ENCODE measurements at places on chromosomes 3 and 15.

- DNase-seq = no peak
These were observed 267.9 kb downstream of the BBX start for GRCh38 chr3:107790612-107791011.

GRCh38 chr3:127598841-127599570 lies 795 bp downstream of the MCM2 start:
- DNase-seq = no peak

DNA sequence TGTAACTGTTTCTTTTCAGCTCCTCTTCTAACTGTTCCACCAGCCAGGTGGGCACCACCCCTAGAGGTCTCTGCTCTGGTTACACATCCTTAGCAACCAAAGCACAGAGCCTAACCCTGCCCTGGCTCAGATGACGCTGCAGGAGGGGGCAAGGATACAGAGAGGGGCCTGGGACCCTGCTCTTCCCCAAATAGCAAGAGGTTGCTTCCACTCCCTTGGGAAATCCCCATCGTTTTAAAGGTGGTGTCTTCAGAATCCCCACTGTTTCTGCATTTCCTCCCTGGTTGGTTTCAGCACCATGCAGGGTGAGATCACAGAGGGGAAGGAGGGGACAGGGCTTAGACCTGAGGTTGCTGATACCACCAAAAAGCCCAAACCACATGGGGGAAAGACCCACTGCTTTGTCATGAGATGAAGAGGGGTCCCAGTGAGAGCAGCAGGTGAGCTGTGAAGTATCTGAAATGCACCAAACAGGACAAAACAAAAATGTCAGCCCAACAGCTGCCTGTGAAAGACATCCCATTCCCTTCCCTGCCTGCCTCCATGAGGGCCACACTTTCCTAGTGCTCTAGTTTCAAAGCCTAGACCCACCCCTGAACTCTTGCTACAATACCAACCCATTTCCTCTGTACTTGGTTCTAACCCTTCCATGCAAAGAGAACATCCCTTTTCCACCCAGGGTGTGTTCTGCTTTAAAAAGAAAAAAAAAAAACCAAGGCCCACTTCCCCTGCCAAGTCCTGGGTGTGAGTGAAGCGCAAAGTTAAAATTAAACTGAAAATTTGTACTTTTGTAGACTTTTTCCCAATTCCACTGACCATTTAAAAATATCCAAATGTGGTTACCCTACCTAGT lies 29.0 kb downstream of the ANP32A start:
- no peak for DNase-seq

- DNase-seq = no peak
These were observed 188.9 kb upstream of the SYNPR start for GRCh38 chr3:63089007-63089750.

GRCh38 chr3:123884203-123884831 lies at the start of gene MYLK:
MYLK (minus strand) TSS chr3:123884332; CDS start chr3:123793841, 90,491 bp downstream.
- no peak for DNase-seq

DNA sequence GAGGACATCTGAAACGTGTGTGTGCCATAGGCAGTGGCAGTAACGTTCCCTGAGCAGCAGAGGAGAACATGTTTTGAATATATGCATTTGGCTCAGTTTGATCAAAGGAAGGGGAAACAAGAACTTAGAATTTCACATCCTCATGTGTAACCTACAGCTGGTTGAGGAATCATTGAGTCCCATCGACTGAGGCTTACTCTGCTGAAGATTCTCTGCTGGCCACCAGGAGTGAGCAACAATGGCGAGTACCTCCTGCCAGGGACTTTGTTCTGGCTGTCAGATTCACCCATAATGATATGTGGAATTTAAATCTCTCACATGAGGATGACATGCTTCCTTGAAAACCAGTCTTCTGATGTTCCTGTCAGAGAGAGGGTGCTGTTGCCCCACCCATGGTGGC lies 21.3 kb downstream of the GORASP1 start:
- DNase-seq = no peak

DNA sequence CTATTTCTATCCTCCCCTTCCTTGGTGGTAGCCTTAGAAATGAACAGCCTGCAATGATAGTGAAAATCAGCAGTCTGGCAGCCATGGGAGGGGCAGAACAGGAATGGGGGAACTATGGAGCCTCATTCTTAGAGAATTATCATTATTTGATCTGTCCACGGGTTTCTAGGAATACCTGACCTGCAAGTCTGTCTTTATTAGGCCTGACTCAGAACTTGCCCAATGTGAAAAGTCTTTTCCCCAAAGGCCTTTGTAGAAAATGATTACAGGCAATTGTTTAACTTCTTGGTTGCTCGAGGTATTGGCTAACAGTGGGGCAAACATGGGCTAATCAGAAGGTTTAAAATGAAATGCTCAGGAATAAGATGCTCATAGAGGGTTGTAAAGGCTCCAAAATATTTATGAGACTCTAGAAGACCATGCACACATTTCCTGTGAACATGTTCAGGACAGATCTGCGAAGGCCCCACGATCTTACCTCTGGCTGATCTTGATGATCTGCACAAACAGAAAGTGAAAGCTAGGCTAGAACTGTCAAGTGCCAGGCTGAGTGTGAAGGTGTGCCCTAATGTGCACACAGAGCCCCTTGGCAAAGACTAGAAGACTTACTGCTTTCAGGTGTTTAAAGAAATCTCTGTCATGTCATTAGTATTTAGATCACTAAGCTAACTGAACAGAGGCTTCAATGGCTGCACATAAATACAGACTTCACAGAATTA lies 39.6 kb upstream of the LAMP3 start:
- DNase-seq = no peak

GRCh38 chr15:36960179-36960946 lies 140.0 kb downstream of the MEIS2 start:
- DNase-seq = no peak

GRCh38 chr15:35630532-35630931 lies 84.6 kb upstream of the DPH6 start:
- DNase-seq = no peak

GRCh38 chr3:195701042-195701915 lies 19.5 kb upstream of the MUC20 start:
- no peak for DNase-seq

DNA sequence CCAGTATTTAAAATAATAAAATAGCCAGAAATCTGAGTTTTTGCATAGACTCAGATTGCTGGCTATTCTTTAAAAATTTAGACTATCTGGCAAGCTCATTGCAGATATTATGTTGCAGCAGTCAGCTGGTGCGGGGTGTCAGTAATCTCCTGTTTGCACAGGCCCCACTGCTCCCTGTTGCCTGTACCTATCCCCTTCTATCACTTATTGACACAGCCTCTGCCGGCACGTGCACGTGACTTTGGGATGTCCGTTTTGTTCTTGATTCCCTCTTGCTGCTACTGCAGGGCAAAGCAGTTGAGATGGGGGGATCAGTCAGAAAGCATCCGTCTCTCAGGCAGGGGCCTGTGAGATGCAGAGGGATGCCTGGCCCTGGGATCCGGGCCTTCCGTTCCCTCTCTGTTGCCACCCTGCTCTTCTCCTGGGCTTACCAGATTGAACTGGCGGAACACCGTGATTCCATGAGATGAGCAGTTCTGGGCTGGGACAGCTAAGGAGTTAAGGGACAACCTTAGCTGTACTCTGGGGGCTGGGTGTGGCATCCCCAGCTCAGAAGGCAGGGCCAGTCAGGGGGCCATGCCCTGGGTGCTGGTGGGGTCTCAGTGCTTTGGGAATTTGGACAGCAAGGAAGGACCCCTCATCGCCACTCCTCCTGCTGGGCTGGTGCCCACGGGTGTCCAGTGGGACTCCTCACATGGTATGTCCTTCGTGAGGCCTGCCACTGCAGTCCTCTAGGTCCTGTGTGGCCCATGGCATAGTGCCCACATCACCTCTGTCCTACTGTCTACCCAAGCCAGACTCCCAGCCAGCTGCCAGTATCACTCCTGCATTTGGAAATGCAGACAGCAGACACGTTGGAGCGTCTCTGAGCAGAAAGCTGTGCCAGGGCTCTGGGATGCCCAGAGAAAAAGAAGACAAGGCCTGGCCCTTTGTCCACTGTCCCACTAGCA lies 11.8 kb downstream of the MRAS start:
- no peak for DNase-seq

DNA sequence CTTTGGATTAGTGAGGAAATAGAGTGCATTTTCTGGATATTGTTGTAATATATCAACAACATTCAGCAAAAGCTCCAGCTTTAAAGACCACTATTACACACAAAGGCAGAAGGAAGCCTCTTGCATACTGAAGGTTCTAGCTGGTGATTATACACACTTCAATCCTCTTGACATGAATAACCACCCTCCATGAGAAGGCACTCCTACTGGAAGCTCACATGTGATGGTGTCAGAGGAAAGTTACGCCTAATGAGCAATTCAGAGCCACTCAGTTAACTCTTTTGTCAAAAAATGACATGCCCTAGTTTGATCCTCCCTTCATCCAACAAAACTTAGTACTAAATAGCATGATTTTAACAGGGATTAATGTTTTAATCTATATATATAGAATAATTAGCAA lies 124.6 kb upstream of the LYSMD4 start:
- no peak for DNase-seq

- no peak for DNase-seq
These were observed 270.2 kb downstream of the ROBO1 start for GRCh38 chr3:79497447-79498111.

GRCh38 chr15:31223478-31224350 lies 102.9 kb upstream of the KLF13 start:
- DNase-seq = no peak

DNA sequence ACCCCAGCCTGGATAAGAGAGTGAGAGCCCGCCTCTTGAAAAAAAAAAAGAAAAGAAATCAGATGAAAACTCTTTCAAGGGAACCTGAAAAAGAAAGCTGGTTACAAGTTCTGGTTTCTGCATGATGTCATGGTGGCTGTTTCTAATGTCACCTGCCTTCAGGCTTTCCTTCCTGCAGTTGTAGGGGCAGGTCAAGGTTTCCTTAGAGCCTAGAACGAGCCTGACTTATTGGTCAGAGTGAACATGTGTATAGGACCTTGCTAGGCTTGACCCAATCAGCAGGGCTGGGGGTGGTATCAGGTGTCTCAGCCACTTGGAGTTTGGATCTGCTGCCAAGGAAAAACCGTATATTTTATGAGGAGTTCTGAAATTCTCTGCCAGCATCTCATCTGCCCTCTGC lies 3.8 kb downstream of the IVD start:
- no peak for DNase-seq

DNA sequence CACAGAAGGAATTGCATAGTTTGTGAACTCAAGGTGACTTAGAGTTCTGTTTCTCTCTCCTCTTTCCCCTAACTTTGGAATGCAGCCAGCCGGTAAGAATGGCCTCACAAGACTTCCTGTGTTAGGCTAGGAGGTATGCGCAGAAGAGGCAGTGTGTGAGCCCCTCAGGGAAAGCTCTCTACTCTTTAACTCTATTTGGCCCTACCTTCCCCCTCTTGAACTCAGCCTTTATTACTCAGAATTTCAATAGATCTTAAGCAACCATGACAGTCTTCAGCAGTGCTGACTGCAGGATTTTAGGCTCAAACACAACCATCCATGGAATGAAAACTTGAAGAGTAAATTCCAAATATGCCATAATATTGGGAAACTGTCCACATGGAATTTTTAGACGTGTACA lies 209.5 kb downstream of the DTWD1 start:
- no peak for DNase-seq

DNA sequence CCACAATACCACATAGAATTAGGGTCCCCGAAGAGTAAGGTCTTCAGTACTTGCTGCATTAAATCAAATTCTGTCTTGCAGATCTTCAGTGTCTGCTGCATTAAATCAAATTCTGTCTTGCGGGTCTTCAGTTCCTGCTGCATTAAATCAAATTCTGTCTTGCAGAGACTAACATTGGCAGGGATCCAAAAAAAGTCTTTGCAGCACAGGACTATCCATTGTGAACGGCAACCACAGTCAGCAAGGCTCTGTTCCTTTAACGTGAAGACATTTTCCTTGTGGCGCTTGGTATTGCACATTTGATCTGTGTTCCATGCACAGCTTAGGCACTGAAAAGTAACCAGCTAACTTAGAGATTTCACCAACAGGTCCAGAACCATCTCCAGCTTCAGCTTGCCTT lies 46.8 kb upstream of the POMGNT2 start:
- no peak for DNase-seq

DNA sequence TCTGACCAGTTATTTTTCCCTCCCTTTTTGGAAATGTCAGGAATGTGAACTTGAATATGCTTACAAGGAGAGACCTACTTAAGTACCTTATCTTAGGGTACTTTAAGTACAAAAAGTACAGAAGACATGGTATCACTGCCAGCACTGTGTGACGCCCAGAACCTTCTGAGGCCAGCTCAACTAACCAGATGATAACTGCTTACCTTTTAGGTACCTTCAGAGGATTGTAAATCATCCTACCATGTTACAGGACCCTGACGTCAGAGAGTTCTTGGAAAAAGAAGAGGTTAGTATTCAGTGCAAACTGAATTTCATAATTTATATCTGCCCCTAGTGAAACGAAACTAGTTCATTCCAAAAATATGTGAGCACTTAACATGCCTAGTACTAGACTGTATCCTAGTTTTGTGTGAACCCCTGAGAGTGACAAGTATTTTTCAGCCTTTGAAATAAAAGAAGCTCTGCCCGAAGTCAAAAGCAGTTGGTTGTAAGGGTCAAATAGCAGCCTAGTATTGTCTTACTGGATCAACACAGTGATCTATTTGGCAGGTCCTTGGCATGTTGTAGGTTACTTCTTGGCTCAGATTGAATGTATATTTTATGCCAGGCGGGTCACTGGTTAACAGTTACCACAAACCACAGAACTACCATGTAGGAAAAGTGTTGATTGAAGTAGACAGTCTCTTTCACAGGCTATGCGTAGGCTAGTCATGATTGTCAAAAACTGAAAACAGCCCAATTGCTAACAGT lies 23.8 kb upstream of the SNX22 start:
- no peak for DNase-seq

DNA sequence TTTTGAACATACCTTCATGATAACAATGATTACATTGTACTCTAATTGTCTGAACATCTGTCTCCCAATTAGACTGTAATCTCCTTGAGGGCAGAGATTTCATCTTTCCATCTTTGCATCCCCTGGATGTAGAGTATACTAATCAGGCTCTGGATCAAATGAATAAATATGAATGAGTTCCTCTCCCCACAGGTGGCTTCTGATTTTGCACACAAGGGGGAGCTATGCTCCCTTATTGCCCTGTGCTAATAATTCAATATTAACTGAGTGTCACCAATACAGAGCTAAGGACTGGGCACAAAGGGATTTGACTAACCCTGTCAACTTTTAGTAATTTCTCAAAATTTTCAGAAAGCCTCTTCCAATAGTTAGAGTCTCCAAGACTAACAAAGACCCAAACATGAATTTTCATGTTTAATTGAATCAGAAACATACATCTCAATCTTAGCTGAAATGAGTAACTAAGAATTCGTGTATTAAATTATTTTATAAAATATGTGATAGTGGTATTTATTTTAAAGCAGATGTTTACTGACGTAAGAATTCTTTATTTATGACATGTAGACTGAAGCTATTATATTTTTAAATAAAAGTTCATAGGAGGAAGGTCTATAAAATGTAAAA lies 3.0 kb downstream of the DUOXA1 start:
- DNase-seq = no peak

DNA sequence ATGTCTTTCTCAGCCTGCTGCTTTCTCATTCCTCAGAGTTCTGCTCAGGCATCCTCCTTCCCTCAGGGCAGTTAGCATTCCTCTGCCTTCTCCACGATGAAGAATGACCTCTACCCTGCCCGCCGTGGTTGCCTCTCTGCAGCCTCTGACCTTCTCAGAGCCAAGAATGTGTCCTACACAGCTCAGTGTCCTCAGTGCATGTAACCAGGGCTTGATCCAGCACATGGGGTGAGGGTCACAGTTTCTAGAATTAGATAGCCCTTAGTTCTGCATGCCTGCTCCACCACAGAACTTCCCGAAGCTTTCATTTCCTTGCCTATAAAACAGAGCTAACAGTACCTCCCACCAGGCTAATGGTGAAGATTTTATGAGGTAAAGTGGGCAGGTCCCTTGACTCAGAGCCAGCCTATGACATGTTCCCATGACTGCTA lies 182.1 kb downstream of the CLSTN2 start:
- no peak for DNase-seq
